ENCODE measurements at places on chromosomes 7 and 10. TPM values are rescaled to one million over a fixed set of nuclear protein-coding genes. Genes with fewer than 3 reads are reported as not detected.

GRCh38 chr10:8146650-8147049 is 92.2 kb downstream of the GATA3 start:
- no peaks in the 10 kb centered on the region for H3K36me3 ChIP-seq
- peaks cover 17% of the 10 kb centered on the region for H3K27me3 ChIP-seq
- H3K4me1 ChIP-seq: peaks cover 8% of the 10 kb centered on the region
- no peak for DNase-seq

Gene PRR15
- not detected for total RNA-seq

Gene EN2
- total RNA-seq: not detected

- H3K27me3 ChIP-seq: no peaks in the 10 kb centered on the region
- no peak for DNase-seq
- H3K36me3 ChIP-seq: no peaks in the 10 kb centered on the region
Observed at GRCh38 chr10:71078454-71079145, 133.8 kb upstream of the UNC5B start.

DNA sequence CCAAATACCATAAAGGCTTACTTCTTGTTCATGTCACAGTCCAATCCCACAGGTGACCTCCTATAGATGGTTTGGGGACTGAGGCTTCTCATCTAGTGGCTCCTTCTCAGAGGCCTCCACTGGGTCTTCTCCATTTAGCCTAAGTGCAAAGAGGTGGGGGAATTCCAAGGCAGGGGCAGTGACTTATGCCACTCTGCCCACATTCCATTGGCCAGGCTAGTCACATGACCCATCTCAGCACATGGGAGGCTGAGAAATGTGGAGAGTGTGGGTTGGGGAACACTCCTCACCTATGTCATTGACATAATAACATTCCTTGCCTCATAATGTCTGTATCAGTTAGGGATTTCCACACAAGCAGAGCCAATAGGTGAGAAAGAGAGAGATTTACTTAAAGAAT is 104.3 kb upstream of the PLXNA4 start:
- no peaks in the 10 kb centered on the region for H3K4me1 ChIP-seq
- no peak overlapping the region for H3K27ac ChIP-seq
- no peak for DNase-seq
- H3K4me3 ChIP-seq: no peak overlapping the region
- H3K27me3 ChIP-seq: peaks cover 3% of the 10 kb centered on the region

GRCh38 chr7:50981743-50982142 is 199.0 kb upstream of the GRB10 start:
- H3K27me3 ChIP-seq: peaks cover 2% of the 10 kb centered on the region
- no peak for DNase-seq
- H3K4me1 ChIP-seq: no peaks in the 10 kb centered on the region
- no peaks in the 10 kb centered on the region for H3K36me3 ChIP-seq

- no peak for DNase-seq
- H3K4me3 ChIP-seq: no peak overlapping the region
- no peaks in the 10 kb centered on the region for H3K36me3 ChIP-seq
- H3K27me3 ChIP-seq: peaks cover 2% of the 10 kb centered on the region
- H3K4me1 ChIP-seq: no peaks in the 10 kb centered on the region
Observed at GRCh38 chr7:47376991-47377616, 204.8 kb downstream of the TNS3 start.

Gene POM121
- total RNA-seq: 64.0 TPM

- no peak overlapping the region for H3K4me3 ChIP-seq
- H3K36me3 ChIP-seq: no peaks in the 10 kb centered on the region
- no peaks in the 10 kb centered on the region for H3K4me1 ChIP-seq
- no peak overlapping the region for H3K27ac ChIP-seq
Observed at GRCh38 chr10:131396121-131397050, 84.9 kb upstream of the TCERG1L start.

DNA sequence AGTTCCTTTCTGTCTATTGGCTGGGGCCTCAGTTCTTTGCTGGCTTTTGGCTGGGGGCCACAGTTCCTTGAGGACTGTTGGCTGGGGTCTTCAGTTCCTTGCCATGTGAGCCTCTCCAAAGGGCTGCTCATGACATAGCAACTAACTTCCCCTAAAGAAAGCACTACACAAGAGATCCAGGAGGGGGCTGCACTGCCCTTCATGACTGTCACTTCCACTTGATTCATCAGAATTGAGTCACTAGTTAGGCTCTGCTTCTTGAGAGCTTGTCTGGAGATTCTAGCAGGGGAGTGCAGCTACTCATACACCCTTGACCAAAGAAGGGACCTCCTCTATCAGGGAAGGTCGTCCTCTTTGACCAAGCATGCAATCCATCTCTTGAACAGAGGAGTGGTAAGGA is 38.0 kb upstream of the MKX start:
- H3K36me3 ChIP-seq: no peaks in the 10 kb centered on the region
- H3K4me1 ChIP-seq: no peaks in the 10 kb centered on the region
- H3K27me3 ChIP-seq: peaks cover 5% of the 10 kb centered on the region

DNA sequence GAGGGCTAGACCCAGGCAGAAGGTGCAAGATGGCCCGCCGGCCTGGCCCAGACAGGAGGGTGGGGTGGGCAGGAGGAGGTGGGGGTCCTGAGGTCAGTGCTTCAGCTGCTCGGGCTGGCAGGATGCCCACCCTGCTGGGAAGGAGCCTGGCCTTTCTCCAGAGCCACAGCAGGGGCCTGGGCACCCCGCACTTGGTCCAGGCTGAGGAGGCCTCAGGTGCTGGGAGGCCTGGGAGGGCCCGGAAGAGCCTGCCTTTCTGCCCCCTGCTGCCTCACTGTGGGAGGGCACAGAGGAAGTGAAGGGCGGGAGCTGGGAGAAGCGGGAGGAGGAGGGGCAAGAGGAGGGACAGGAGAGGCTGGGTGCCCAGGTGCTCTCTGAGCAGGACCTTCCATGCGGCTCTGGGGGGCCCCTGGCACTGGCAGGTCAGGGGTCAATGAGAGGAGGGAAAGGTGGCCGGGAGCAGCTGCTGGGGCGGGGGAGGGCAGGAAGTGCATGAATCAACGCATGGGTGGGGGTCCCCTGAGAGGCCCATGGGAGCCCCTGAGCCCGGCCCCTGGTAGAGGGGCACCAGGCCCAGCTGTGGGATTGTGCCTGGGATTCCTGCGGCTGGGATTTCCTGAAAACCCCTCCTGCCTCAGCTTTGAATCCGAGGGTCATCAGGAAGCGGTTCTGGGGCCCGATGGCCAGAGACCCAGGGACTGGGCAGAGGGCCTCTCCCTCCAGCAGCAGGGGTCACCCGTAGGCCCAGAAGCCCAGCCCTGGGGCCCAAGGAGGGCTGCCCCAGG is 49.9 kb downstream of the PWWP2B start:
- peaks cover 29% of the 10 kb centered on the region for H3K4me1 ChIP-seq

Gene LIPF
- total RNA-seq: not detected

DNA sequence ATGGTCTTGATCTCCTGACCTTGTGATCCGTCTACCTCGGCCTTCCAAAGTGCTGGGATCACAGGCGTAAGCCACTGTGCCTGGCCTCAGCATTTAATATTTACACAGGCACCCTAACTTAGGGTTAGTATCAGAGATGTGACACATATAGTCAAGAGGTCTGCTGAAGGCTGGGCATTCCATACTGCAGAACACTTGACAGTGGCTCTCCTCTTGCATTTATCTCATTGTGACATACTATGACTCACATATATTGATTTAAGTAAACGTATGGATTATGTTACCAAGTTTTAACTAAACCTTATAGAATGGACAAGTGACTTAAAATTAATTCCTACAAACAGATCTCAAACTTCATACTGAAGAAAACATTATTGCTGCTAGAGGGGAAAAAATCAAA is 36.6 kb downstream of the BRAF start:
- no peaks in the 10 kb centered on the region for H3K27me3 ChIP-seq
- no peak overlapping the region for H3K27ac ChIP-seq
- no peaks in the 10 kb centered on the region for H3K36me3 ChIP-seq
- DNase-seq: no peak

Gene LIPN
- not detected for total RNA-seq

GRCh38 chr10:35505241-35505873 is 99.8 kb upstream of the GJD4 start:
- peaks cover 1% of the 10 kb centered on the region for H3K36me3 ChIP-seq
- H3K4me3 ChIP-seq: no peak overlapping the region
- no peaks in the 10 kb centered on the region for H3K4me1 ChIP-seq
- H3K27ac ChIP-seq: no peak overlapping the region

GRCh38 chr7:2953099-2953498 is 90.6 kb downstream of the CARD11 start:
- H3K27me3 ChIP-seq: no peaks in the 10 kb centered on the region
- peaks cover 69% of the 10 kb centered on the region for H3K36me3 ChIP-seq
- H3K27ac ChIP-seq: no peak overlapping the region
- H3K4me3 ChIP-seq: no peak overlapping the region
- H3K4me1 ChIP-seq: peaks cover 83% of the 10 kb centered on the region
- DNase-seq: no peak

GRCh38 chr7:55026867-55027490 is 8.2 kb downstream of the EGFR start:
- peaks cover 21% of the 10 kb centered on the region for H3K27me3 ChIP-seq
- no peaks in the 10 kb centered on the region for H3K4me1 ChIP-seq
- DNase-seq: no peak
